SIG-M5 (cell line): ENCODE measurements at places on chromosomes 3 and 15.

DNA sequence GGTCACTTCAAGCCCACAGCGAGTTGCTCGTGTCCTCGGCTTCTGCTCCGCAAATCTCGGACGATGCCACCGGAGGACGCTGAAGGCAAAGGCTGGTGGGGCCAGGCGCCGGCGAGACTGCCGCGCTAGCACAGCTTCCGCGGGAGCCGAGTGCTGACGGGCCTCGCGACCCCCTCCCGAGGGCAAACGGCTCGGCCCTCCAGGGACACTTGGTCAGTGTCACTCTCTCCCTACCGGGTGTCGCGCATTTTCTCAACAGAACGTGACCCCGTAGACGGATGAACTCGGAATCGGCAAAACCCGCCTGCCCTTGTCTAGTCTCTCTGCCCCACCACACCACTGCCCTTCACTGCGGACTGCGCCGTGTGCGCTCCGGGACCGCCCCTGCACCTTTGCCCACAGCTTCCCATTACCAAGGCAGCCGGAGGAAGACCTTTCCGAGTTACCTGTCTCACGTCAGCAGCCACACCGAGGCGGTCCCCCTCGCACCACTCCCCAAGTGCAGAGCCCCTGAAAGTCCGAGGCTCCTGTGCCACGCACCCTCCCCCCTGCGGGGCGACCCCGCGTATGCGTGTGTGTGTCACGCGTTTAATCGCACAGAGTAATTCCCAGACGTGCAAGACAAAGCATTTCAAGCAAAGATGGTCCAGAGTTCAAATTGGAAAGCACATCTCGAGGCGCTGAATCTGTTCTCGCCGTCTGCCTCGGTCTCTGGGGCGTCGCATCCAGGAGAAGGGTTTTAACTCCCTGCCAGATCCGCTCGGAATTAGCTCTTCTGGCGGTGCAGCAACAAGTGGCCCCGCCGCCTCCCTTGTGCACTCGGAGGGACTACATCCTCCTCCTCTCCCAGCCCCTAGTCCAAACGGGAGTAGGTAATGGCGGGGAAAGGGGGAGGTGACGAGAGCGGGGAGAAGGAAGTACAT, 245.0 kb upstream of the TOPAZ1 start:
- no peak for DNase-seq

DNA sequence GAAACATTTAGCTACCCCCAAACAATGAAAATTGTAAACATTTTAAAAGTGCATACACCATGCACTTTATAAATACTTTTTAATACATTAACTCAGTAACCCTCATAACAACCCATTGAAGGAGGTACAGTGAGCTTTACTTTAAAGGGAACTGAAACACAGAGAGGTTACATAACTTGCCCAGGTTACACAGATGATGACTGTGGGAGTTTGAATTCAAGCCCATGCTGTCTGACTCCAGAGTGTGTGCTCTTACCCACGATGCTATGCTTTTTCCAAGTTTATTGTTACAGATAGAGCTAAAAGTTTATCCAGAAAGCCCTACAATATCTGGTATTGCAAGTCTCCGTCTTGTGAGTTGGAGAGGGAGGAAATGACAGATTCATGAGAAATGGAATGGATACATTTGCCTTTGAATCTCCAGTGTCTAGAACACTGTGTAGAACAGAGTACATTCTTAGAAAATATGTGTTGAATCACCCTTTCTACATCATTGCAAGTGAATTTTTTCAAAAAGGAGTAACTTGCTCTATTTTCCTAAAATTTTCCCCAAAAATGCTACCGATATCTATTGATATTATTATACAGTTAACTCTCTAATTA, 428.3 kb downstream of the NAALADL2 start:
- DNase-seq, result no peak

- no peak for DNase-seq
Measured at GRCh38 chr15:98505611-98506031, 142.7 kb upstream of the IGF1R start.

GRCh38 chr3:136899622-136900158, 37.7 kb downstream of the NCK1 start:
- DNase-seq, result no peak

DNA sequence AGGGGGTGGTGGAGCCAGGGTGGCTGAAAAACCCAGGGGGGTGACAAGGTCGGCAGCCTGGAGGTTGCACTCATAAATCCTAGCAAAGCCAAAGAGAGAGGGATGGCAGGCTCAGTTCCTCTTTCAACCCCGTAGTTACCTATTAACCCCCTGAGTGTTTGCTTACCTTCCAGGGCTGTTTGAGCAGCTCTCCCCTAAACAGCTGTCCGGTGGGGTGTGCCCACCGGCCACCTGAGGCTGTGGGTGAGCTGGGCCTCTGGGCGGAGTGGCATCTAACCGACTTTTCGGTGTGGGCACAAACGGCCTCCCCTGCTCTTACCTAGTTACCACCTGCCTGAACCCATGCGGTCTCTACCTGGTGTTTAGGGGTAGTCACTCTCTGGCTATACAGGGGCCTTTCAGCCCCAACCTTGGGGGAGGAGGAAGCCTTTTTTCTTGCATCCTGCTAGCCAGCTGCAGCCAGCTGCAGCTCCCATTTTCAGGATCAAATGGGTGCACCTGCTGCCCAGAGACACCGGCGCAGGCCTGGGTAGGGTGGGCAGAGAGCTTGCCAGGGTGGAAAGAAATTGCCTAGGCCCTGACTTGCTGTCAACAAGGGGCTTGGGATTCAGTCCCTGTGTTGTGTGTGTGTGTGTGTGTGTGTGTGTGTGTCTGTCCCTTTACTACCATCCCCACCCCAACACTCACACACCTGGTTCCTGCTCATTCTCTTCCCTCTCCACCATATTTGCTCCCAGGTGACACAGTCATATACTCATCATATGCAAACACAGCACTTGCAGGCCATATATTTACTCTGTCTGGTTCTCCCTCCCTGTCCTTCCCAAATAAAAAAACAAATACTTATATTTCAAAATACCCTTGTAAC, 3.7 kb downstream of the DLL4 start:
- DNase-seq, result no peak

DNA sequence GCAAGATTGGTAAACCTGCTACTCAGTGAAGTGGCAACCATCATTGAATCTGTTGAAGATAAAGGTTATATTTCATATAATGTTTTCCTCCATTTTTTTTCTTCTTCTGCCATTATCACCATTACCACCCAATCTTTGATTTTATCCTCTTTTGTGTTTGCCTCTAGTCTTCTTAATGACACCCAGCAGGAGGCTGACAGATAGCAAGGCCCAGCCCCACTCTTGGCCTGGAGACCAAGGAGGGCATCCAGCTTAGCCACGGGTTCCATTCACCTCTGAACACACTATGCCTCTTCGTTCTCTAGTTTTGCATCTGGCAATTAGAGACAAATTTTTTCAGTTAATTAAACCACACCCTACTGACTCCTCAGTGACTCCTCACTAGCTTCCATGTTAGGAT, 129.7 kb downstream of the TPRG1 start:
- DNase-seq, result no peak

- DNase-seq, result no peak
Measured at GRCh38 chr3:178525251-178525650, 11.0 kb upstream of the KCNMB2 start.

DNA sequence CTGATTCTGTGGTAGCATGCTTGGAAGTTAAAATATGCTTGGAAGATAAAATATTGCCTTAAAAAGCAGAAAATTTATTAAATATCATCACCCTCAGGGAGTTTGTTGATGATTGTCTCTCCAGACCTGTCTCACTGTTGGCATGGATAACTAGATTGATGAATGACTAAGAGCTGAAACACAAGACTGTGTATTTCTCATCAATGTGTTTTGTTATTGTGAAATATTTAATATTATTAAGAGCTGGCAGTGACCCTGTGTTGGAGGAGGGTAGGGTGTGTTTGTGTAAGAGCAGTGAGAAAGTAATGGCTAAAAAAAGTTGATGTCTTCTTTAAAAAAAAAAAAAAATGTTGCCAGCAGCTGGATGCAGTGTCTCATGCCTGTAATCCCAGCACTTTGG, 82.2 kb downstream of the ITPR1 start:
- DNase-seq, result no peak

- no peak for DNase-seq
Measured at GRCh38 chr3:193998123-193998448, 137.9 kb upstream of the HES1 start.

DNA sequence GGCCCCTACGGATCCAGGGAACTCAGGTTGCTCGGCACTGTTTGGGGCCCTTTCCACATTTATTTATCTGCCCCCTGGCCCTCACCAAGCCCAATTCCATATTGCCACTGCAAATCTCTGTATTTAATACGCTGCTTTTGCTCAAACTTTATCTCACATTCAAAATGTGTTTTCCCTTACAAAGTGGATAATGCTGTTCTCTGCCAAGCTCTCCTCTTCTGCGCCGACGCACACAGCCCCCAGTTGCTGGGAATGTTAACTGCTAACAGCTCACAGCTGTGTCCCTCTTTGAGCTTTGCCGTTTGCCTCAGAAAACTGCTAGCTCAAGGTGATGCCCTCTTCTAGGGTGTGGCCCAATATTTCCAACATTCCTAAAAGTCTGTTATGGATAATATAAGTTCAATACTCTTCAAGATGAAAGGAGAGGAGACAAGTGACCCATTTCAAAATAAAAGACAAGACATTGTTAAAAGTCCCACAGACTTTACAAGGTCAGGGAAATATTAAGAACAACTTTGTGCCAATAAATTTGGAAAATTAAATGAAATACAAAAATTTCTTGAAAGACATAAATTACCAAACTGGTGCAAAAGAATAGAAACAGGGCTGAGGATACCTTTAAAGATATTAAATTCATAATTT, 12.6 kb upstream of the FBN1 start:
- no peak for DNase-seq

DNA sequence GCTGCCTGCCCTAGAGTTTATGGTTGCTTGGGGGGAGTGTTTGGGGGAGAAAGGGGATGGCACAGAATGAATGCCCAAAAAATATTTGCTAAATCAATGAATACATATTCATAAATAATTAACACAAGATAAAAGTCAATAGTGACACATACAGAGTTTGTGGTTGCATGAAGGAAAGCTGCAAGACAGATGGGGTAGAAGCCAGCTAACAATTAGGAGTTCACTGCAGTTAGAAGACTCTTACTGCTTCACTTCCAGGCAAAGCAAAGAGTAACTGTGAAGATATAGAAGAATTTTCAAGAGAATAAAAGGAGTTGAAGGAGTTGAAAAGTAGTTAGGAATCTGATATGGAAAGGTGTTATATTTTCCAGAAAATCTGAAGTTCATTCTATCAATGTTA, 72.4 kb downstream of the ZNF280D start:
- no peak for DNase-seq

- DNase-seq, result no peak
Measured at GRCh38 chr3:182962166-182962565, 18.2 kb downstream of the DCUN1D1 start.

GRCh38 chr15:49696433-49696832, 75.6 kb downstream of the DTWD1 start:
- no peak for DNase-seq

DNA sequence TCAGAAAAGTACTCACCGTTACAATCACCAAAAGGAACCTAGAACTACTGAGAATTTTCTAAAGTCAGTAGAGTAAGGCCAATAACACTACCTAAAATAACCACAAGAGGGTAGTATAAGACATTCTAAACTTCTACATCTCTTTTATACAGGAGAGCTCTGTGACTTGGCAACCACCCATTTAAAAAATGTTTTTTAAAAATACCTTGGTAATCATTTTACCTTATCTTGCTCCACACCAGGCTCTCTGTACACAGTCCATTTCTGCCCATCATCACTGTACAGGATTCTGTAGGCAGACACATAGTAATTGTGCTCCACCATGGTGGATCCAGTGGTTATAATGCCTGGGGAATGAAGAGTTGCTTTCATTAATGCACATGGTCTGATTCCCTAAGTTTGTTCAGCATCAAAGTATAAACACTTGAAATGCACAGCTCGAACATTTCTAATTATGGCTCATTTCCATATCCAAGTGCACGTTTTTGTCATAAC, 54.5 kb downstream of the ST3GAL6 start:
- DNase-seq, result no peak

- no peak for DNase-seq
Measured at GRCh38 chr15:38134252-38134651, 118.4 kb upstream of the SPRED1 start.

DNA sequence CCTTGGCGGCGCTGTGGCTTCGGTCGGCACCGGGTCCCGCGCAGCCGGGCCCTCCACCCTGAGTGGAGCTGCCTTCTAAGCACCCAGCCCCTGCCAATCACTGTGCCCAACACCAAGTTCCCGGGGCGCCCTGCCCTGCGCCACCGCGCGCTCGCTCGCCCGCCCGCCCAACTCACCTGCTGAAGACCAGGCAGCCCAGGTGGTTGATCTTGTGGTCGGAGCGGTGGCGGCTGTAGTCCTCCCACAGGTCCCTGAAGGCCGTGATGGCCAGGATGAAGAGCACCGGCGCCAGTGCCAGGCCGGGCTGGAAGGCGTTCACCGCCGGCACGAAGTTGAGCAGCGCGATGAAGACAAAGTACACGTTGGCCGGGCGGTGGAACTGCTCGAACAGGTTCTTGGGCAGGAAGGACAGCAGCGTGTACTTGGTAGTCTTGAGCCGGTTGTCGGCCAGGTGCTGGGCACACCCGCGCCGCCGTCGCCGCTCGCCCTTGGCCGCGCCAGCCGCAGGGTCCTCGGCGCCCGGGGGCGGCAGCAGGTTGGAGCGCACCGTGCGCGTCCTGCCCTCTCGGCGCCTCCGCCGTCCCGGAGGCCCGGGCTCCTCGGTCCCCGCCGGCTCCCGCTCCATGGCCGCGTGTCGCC, 536 bp downstream of the ATP10A start:
- no peak for DNase-seq

DNA sequence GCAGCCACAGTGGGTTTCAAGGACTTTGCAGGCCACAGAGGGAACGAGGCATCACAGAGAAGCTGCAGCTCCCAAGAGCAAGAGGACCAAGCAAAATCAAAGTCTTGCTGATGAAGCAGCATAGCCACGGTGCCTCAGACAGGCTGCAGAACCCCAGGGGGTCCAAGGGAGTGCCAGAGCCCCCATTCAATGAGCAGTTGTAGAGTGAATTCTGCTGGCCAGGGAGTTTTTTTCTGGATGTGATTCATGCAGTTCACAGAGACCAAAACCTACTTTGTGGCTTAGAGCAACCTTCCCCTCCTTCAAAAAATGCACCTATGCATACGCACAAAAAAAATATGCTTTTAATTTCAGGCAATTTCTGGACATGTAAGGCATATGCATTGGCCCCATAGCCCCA, 409.0 kb downstream of the VPS13C start:
- DNase-seq, result no peak

DNA sequence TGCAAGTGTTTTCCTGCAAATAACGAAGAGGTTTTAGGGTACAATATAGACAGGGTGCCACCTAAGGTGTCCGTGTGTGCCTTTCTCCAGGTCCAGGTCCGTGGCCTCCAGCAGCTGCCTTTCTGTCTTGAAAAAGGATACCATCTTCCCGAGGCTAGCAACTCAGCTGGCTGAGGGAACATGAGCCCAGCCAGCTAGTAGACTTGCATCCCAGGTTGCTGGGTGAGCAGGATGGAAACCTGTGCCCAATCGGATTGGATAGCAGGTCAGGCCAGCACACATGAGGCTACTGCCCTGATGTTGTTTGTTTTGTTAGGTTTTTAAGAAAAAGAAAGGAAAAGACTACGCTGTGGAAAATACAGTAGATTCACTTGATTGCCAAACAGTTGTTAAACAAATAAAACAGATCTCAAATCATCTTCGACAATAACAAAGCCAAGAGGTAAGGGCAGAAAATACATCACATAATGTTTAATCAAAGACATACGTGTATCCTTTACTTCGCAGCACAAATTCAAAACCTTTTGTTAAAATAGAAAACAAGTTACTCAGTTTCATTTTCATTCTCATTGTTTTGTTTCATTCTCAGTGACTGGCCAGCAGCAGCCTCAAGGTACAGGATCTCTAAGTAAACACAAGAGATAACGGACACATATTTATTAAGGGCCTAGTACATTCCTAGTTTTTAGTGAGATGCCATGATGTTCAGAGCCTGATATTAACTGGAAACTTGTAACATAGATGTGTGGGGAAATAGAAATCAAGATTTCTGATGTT, 661.2 kb upstream of the NR2F2 start:
- no peak for DNase-seq
